Kidney capillary endothelial cell (primary cell): ENCODE measurements at places on chromosomes 1 and 21.

DNA sequence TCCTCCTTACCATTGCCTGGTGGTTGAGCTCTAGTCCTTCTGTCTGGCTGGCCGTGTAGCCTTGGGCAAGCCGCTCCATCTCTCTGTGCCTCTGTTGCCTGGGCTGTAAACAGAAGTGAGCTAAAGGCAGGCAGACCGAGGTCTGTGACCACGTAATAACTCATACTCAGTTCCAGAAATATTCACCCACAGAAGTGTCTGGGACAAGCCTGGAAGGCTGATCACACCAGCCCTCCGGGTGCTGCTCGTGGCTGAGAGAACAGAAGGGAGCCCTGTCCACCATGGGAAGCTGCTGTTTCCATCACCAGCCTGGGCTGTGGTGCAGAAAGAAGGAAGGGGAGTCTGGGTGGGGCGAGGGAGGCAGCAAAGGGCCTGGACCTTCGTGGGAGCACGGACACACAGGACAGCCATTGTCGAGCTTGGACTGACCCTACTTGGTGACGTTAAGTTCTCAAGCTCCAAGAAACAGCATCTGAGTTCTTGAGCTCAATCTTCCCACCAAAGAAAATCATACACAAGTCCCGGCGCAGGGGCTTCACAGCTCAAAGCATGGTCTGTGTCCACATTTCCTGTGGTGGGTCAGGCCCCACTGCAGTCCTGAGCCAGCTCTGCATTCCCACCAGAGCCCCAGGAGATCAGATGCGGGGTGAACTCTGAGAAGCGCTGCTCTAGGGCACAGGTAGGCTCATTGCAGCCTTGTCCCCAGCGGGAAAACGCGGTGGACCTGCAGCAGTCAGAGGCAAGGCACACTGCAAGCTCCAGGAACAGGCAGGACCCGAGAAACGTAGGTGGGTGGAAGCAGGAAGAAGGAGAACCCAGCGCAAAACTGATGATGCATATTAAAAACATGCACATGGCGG lies 61.8 kb downstream of the RUNX3 start:
- no peak for DNase-seq

DNA sequence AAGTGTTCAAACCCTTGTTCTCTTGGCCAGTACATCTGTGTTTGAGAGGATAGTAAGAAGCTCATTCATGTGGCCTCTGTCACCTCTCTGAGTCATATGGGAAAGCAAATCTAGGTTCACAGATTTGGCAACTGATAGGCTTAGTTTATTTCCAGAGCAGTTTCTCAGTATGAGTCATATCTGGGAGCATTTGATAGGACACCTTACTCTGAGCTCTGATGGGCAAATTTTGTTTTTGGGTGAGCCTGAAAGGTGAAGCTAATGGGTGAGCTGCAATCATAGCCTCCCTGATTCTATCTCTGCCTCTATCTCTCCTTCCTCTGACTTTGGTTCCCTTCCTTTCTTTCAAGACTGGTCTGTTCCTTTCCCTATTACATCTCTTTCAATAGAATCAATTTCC lies 134.4 kb downstream of the S1PR1 start:
- DNase-seq: peak; percentile 72

DNA sequence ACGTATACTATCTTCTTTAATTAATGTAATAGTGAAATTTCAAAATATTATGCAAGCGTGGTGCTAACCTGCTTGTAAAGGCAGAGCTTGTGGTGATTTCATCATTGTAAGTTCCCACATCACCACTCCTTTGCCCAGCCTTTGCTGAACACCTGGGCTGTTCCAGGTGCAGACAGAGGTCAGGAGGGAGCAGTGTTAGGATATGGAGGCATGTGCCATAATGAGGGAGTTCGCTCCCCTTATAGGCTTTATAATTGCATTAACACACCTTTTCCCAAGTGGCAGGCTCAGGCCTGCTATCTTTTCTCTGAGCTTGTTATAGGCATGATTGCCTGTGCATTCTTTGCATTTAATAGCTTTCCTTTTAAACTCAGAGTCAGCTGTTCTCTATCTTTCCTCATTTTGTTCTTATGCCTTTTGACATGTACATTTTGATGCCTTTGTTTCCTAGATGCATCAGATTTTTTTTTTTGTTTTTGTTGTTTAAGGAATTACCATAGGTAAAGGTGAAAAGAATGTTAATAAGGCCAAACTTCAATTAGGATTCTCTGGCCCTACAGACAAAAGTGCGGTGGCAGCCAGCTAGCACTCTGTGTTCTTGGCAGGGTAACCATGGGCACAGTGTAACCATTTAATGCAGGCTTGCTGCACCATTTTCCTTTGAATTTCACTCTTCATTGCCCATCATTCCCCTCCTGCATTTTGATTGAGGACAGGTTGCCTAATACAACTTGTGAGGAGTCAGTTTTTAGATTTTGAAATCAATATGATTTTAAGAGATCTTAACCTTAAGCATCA lies 12.6 kb downstream of the NPL start:
- DNase-seq: no peak

DNA sequence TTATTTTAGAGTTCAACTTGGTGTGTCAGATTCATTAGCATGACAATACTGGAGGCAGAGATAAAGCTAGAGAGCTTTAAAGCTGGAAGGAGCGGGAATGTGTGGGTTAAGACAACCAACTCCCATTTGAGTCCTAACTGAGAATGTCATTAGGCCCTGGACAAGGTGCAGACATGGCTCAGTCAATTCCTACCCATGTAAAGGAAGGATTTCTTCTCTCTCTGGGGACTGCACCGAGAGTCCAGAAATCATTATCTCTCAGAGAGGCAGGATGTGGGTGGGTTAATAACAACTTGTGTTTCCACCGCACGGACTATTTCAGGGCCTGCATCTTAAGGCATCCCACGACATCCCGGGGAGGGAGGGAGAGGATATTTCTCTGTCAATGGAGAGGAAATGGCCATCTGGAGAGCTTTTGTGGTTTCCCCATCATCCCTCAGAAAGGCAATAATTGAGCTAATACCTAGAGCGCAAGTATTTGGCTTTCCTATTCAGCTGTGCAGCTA lies 46.7 kb upstream of the SARS1 start:
- no peak for DNase-seq

GRCh38 chr1:78950826-78951225 lies 55.7 kb downstream of the ADGRL4 start:
- DNase-seq: no peak

DNA sequence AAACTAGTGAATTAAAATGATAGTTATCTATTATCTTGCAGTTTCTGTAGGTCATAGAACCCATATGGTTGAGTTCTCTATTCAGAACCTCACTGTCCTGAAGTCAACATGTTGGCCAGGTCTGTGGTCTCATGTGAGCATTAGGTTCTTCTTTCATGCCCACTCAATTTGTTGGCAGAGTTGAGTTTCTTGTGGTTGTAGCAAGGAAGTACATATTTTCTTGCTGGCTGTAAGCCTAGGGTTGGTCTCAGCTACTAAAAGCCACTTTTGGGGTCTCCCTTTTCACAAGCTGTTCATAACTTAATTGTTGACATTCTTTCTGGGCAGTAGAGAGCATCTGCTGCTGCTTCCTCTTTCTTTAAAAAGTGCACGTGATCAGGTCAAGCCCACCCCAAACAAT lies 1165.1 kb upstream of the NCAM2 start:
- no peak for DNase-seq

GRCh38 chr21:42302076-42302650 lies 13.0 kb downstream of the TFF3 start:
- DNase-seq: no peak

DNA sequence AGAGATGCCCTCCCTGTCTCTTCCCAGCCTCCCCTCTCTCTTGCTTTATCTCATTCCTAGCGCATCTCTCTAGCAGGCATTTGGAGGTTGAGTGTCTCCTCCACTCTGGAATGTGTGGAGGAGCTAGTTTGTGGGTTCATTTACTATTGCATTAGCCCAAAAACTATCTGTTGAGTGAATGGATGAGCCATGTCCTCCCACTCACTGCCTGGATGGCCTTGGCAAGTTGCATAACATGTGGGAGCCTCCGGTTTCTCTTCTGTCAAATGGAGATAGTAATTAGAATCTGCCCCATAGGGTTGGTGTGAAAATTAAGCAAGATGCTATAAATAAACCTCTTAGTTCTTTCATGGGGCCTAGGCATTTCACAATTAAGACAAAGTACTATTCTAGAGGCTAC lies 181.8 kb downstream of the KAZN start:
- no peak for DNase-seq

DNA sequence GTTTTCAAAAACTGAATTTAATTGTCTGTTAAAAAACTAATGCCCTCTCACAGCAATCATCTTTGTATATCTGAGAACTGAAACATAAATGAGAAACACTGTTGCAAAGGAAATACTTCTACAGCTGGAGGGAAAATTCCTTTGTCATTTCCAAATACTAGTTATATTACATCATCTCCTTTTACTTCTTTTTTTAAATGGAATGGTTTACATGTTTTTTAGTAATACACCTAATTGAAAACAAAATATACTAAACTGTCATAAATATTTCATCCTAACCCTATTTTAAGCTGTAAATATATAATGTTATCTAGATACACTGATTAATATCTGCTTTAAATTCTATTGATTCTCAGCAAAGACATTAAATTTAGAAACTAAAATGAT lies 19.1 kb downstream of the CDC42BPA start:
- peak; percentile 38 for DNase-seq

GRCh38 chr21:26140164-26140579 lies 30.4 kb downstream of the APP start:
- peak; percentile 100 for DNase-seq
